Right cardiac atrium (tissue), 5 donors: ENCODE measurements at places on chromosomes 1 and 21. TPM values are rescaled to one million over a fixed set of nuclear protein-coding genes. Genes with fewer than 3 reads are reported as not detected.

GRCh38 chr21:35606578-35606977, 453.7 kb downstream of the SETD4 start:
- no peak for DNase-seq

The DIP2A gene
- 37.7 TPM for total RNA-seq

- DNase-seq = peak; percentile 54
Measured at GRCh38 chr1:41417746-41418145, 56.5 kb downstream of the FOXO6 start.

The LENEP gene
- total RNA-seq = not detected

The TRABD2B gene
- total RNA-seq = 17.8 TPM

GRCh38 chr1:225685476-225686176, 32.7 kb upstream of the ENAH start:
- no peak for DNase-seq

- no peak for DNase-seq
Measured at GRCh38 chr1:43949678-43950077, 2.9 kb downstream of the IPO13 start.

GRCh38 chr1:157193702-157194391, 55.7 kb upstream of the ETV3 start:
- peak; percentile 76 for DNase-seq

The PDC gene
- not detected for total RNA-seq

The G0S2 gene
- total RNA-seq = 77.4 TPM

DNA sequence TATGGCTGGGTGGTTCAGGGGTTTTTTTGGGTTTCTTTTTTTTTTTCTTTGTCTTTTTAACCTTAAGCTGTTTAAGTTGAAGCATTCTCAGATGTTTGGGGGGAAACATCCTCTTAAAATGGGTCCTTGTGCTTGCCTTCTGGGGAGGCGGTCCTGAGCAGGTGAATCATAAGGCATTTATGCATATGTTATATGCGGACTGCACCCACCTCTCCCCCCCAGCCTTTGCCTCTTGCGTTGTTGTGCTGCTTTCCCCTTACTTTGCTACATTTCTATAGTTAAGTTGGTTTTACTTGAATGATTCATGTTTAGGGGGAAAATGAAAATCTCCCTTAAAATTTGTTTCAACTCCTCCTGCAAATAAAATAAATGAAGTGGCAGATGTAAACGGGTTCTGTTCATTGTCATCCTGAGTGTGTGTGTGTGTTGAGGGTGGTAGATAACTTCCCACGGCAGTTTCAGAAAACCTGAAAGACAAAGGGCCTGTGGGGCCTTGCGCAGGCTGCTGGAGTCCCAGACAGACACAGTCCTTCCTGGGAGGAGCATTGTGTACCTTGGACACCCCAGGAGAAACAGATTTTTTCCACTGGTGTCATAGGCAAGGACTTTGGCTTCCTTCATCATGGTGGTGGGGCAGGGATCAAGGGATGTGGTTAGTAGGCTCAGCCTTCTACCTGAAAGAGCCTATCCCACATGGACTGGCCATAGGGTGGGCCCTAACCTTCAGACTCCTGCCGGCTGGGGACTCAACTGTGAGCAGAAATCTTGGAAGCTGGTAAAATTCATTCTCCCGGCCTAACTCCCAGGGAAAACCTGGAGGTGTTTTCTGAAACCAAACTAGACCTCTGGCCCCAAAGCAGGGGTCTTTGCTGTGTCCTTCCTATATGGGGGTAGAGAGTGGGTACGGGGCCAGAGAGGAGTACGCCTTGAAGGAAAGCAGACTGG, 926 bp upstream of the SH3D21 start:
- no peak for DNase-seq

GRCh38 chr1:13817906-13818305, 117.9 kb downstream of the PRDM2 start:
- no peak for DNase-seq
